ENCODE measurements at places on chromosomes 7 and 10.

- DNase-seq = peak; percentile 25
Observed at GRCh38 chr10:106043863-106044262, 1120.6 kb downstream of the SORCS1 start.

DNA sequence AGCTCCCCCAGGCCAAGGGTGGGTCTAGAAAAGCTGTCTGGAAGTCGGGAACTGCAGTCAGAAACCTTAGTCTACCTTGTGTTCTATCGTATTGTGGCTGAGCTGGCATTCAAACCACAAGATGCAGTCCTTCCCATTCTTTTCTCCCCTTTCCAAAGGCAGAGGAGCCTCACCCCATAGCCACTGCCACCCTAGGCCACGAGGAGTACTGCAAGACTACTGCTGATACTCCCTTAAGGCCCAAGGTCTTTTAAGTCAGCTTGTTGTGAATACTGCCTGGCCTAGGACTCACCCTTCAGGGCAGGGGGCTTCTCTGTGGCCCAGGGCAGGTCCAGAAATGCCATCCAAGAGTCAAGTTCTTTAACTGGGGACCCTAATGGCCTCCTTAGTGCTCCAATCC lies 214.5 kb upstream of the CNTNAP2 start:
- no peak for DNase-seq

- DNase-seq = no peak
Observed at GRCh38 chr10:71562904-71563303, 156.7 kb downstream of the C10orf105 start.

DNA sequence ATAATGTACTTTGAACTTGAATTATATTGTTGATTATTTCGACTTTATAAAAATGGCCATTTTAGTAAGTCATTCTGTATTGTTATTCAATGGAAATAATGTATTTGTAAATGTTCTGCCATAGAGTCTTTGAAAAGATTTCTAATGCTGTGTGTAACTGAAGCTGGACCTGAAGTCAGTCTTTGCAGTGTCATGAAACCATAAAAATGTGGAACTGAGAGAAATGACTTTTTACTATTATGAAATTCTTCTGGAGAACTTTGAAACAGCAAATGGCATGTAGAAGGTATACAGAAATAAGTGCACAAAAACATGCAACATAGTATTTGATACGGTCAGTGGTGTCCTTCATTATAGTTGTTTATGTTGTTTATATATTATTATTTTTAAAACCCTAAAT lies 59.7 kb upstream of the ADRA2A start:
- no peak for DNase-seq

GRCh38 chr7:17951742-17952254 lies 11.5 kb upstream of the SNX13 start:
- no peak for DNase-seq

- no peak for DNase-seq
Observed at GRCh38 chr10:106226142-106226541, 938.4 kb downstream of the SORCS1 start.

- DNase-seq = peak; percentile 59
Observed at GRCh38 chr10:18606051-18606695, 45.2 kb downstream of the NSUN6 start.

DNA sequence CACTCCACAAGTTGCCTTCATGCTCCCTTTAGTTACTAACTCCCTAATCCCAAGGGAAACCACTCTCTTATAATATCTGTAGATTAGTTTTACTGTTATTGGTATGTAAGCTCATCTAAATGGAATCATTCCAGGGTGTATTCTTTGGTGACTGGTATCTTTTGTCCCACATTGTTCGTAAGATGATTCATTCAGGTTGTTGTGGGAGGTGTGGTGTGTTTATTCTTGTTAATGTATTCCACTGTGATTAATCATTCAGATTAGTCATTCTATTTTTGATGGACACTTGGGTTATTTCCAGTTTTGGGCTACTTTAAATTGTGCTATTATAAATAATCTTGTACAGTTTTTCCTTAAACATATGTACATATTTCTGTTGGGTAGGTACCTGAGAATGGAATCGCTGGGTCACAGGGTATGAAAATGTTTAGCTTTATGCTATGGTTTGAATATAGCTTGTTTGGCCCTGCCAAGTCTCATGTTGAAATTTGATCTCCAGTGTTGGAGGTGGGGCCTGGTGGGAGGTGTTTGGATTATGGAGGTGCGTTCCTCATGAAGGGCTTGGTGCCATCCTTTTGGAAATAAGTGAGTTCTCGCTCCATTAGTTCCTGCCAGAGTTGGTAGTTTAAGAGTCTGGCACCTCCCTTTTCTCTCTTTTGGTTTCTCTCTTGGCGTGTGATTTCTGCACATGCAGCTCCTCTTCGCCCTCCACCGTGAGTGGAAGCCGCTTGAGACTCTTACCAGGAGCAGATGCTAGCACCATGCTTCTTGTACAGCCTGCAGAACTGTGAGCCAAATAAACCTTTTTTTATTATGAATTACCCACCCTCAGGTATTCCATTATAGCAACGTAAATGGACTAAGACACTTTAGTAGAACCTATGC lies 13.8 kb downstream of the BTRC start:
- peak; percentile 80 for DNase-seq

DNA sequence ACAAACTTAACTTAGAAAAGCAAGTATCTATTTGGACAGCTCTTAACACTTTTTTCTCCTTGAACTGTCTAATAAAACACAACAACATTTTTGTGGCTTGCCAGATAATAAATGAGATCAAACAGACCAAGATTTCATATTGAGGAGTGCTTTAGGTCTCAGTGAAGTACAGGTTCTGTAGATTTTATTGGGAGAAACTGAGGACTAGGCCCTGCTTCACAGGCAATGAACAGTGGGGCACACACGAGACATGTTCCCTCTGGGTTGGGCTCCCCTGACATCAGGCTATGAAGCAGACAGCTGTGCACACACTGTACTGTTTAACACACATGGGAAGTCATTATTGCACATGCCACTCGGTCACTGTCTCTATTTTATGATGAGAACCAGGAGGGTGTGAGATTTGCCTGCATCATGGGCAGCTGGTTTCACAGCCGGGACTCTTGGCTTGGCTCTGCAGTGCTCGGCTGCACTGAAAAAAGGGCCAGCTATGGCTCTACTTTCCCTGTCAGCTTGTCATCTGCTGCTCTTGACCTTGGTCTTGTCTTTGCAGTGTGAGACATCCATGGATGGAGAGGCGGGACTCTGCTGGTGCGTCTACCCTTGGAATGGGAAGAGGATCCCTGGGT lies 4.2 kb downstream of the IGFBP1 start:
- DNase-seq = no peak

GRCh38 chr7:131829947-131830558 lies 273.6 kb upstream of the PODXL start:
- DNase-seq = peak; percentile 17

DNA sequence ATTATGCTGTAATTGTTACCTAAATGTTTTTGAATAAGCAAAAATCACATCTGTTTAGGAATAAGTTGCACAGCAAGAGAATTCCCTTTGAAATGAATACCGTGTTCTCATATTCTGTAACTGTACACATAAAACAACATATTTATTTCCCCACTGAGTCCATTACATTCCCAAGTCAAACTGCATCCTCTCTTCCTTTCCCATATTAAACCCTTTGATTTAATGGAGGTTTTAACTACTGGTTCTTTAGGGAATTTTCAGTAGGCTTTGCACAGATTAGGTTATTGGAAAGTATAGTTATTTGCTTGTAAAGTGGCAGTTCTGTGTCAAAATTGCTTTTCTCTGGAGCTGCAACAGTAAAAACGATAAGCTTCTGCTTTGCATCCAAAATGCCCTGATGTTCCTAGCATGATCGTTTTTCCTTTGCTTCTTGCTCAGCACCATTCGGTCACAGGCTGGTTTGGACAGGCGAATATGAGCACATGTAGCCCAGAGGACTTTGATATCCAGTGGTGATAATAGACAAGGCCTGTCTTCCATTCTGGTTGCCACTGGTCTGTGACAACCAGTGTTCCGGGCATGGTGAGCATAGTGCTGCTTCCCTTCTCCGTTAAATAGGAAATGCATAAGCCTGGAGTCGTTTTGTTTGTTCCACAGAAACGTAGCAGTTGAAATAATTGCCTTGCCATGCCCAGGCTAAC lies 696.1 kb downstream of the AUTS2 start:
- no peak for DNase-seq

- no peak for DNase-seq
Observed at GRCh38 chr7:68158686-68159295, 1162.2 kb downstream of the TYW1 start.

GRCh38 chr10:69101451-69102095 lies 13.7 kb downstream of the SRGN start:
- DNase-seq = peak; percentile 75

- no peak for DNase-seq
Observed at GRCh38 chr10:119353421-119353820, 146.1 kb downstream of the GRK5 start.

- peak; percentile 10 for DNase-seq
Observed at GRCh38 chr10:101506829-101507661, 81.0 kb downstream of the POLL start.

DNA sequence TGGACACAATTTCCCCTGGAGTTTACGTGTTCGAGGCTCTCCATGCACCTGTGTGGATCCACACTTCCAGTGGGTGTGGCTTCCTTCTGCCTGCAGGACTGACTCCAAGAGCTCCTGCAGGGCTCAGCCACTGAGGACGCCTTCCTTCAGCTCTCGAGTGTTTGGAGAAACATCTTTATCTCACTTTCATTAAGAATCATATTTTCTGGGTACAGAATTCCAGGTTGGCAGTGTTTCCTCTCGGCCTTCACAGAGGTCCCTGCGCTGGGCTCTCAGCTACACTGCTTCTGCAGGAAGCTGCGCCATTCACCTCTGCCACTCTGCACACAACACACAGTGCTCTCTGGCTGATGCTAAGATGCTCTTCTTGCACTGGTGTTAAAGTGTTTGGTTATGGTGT lies 69.9 kb upstream of the NKX6-2 start:
- no peak for DNase-seq
